ENCODE measurements at places on chromosomes 2 and 18. TPM values are rescaled to one million over a fixed set of nuclear protein-coding genes. Genes with fewer than 3 reads are reported as not detected.

DNA sequence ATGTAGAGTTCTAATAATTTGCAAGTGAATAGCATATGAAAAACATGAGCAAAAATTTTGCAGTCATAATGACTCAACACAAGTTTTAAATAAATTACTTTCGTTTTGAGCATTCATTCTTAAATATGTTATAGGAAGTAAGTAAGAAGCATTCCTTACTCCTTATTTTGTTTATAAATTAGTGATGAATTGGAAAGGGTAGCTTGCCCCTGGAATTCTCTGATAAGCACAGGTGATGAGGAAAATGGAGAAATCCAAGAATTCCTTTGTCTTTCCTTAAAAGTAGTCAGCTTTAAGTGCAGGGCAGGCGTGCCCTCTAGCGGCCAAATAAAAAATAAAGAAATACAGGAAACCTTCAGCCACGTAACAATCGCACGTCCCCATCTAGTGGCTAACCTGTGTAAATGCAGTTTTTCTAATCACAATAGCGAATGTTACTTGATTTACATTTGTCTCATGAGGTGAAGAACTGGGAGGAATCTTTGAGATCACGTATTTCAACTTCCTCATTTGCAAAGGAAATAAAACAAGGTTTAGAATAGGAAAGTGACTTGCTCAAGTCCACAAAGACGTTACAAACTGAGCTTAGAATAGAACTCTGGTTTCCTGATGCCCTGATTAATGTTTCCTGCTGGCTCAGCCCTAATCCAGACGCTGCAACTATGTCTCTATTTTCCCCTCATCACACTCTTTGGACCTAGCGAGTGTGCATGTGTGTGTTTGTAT lies 47.2 kb upstream of the ZNG1B start:
- H3K27me3 ChIP-seq = peaks cover 37% of the 10 kb centered on the region
- H3K36me3 ChIP-seq = no peaks in the 10 kb centered on the region
- H3K4me3 ChIP-seq = peak overlapping the region; percentile 24
- H3K4me1 ChIP-seq = no peaks in the 10 kb centered on the region
- H3K27ac ChIP-seq = no peak overlapping the region
- DNase-seq = peak; percentile 75

DNA sequence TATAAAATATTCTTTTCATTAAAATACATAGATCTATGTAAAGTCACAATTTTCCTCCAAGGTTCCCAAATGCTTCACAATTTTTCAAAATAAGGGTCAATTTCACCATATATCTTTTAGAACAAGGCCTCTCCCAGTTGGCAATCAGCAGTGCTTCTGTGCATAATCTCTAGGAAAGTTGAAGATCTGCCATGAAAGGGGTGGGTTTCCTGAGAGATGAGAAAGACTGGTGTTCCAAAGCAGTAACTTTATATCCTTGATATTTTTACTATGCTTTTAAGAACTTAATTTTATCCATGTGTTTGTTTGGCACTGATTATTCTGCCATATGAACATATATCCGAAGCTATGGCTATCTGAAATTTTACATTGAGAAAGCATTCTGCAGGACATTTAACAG lies 199.4 kb upstream of the CYP26B1 start:
- H3K4me3 ChIP-seq = no peak overlapping the region
- no peaks in the 10 kb centered on the region for H3K36me3 ChIP-seq
- H3K27me3 ChIP-seq = no peaks in the 10 kb centered on the region
- no peaks in the 10 kb centered on the region for H3K4me1 ChIP-seq

DNA sequence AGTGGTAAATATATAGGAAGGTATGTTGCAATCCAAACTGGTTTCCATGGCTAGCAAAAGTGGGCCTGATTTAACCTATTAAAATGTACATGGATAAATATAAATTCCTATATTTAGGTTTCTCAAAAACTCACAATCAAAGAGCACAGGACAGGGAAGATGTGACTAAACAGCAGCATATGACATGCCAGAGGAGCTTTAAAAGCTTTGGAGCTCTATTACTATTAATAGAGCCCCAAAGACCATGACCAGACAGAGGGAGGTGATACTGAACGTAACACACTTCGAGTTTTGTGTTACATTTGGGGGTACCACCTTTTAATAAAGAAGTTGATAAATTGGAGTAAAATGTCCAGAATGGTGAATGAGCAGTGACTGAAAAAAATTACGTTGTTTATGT lies 179.5 kb upstream of the SLC14A2 start:
- H3K36me3 ChIP-seq = no peaks in the 10 kb centered on the region
- H3K27ac ChIP-seq = no peak overlapping the region

DNA sequence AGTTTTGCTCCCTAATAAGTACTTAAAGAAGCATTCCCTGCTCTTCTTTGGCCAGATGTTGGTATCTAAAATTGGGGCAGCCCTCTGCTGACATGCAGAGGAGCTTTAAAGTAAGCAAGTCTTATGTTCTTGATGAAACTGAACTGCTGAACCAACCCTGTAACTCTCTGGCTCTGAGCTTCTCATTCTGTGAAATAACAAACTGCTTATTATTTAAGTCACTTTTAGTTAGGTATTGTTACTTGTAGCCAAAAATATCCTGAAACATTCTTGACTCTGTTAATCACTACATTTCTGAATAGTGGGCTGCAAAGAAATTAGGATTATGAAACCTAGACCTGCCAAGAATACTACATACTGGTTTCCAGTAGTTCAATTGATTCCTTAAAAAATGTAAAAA lies 15.5 kb downstream of the PPP3R1 start:
- H3K4me1 ChIP-seq = peaks cover 38% of the 10 kb centered on the region
- no peaks in the 10 kb centered on the region for H3K27me3 ChIP-seq
- H3K4me3 ChIP-seq = no peak overlapping the region
- H3K36me3 ChIP-seq = peaks cover 11% of the 10 kb centered on the region

DNA sequence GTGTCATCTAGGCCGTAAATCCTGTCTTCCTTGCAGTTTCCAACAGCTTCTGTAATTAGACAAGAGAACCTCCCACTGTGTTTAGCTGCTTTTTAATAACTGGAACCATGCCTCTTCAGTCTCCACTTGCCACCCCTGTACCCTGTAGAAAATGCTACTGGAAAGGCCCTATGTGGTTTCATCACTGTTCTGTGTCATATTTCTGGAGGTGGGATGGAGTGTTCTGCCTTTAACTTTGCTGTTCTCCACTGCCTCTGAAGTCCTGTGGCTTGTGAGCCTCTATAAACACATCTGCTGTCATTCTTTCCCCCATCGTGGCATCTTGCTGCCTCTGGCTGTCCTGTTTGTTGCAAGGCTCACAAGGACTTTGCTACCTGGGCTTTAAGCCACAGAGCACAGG lies 17.9 kb downstream of the MGAT5 start:
- no peaks in the 10 kb centered on the region for H3K36me3 ChIP-seq
- H3K27me3 ChIP-seq = no peaks in the 10 kb centered on the region
- H3K4me1 ChIP-seq = no peaks in the 10 kb centered on the region
- no peak for DNase-seq
- no peak overlapping the region for H3K27ac ChIP-seq

Gene EEF1B2
- 720 TPM for polyA plus RNA-seq

Gene HOXD13
- not detected for polyA plus RNA-seq
